ENCODE measurements at places on chromosomes 1 and 21.

- no peak for DNase-seq
These were observed 127.8 kb upstream of the ADAR start for GRCh38 chr1:154735804-154736168.

DNA sequence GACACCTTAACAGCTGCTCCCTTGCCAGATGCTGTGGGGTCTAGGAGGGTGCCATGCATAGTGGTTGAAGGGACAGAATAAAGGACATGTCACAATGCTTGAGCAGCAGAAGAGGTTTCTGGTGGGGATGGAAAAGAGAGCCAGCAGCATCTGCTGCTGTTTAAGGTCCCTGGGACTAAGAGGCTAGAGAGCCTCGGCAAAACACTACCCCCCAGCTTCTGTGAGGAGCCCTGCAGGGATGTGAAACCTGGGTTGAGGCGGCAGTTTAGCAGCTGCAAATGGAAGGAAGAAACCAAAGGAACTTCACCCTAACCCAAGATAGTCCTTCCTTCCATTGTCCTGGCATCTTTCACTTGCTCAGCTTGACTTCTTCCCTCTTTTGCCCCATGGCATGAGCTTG is 39.4 kb downstream of the PLXNA2 start:
- DNase-seq = no peak

DNA sequence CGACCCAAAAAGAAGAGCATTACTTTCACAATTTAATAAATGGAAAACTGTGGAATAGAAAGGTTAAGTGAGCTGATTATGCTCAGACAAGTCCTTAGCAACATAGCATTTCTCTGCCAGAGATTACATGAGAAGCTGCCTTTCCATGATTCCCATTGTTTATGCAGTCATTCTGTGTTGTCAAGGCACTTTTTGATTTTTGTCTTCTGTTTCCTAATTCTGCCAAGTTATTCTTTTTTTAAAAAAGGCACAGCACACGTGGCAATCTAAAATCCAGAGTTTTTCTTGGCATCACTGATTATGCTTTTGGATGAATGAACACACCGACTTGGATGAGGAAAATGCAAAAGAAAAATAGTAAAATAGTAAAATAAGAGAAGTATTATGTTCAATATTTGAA is 185.0 kb downstream of the RGS7 start:
- no peak for DNase-seq

- DNase-seq = no peak
These were observed 16.5 kb downstream of the PTCH2 start for GRCh38 chr1:44826375-44827196.

DNA sequence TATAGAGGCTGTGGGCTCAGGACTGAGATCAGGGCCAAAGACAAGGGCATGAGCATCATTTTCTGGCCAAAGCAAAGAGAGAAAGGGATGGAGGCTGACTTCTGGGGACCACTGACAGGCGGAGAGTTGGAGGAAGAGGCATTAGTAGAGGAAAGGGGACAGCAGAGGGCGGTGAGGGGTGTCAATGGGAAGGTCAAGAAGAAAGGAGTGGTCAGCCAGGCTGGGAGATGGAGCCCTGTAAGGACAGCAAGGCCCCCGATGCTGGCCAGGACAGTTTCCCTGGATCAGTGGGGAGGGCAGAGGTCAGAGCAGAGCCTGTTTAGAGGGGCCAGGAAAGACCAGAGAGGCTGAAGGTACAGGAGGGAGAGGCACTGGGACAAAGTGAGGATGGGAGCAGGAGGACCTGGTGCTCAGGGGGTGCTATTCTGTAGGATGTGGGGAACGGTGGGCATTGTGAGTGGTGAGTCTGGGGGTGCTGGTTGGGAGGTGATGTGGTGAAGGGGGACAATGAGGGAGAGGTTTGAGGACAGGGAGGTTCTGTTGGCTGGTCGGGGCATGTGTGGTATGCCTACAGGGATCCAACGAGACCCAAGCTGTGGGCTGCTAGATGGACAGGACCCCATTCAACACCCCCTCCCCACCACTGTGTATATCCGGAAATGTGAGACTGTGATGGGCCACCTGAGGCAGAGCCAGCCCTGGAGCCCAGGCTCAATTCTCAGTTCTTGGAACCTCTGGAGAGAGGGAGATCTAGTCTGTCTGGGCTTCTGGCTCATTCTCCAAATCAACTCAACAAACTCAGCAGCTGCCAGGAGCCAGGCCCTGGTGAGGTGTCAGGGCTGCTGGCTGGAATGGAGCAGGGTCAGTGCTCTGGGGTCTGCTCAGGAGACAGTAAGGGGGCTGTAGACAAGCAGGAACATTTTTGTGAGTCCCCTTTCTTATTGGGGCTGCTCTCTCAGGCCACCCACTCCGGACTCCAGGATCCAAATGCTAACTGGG is 1.4 kb upstream of the FAM151A start:
- no peak for DNase-seq

GRCh38 chr1:201214461-201214860 is 23.8 kb downstream of the IGFN1 start:
- DNase-seq = no peak

- no peak for DNase-seq
These were observed 483.5 kb downstream of the ADGRL2 start for GRCh38 chr1:82284213-82284612.

- peak; percentile 68 for DNase-seq
These were observed 64.0 kb downstream of the ITPKB start for GRCh38 chr1:226674892-226675714.

GRCh38 chr1:211487672-211488208 is 4.2 kb downstream of the RD3 start:
- DNase-seq = no peak

DNA sequence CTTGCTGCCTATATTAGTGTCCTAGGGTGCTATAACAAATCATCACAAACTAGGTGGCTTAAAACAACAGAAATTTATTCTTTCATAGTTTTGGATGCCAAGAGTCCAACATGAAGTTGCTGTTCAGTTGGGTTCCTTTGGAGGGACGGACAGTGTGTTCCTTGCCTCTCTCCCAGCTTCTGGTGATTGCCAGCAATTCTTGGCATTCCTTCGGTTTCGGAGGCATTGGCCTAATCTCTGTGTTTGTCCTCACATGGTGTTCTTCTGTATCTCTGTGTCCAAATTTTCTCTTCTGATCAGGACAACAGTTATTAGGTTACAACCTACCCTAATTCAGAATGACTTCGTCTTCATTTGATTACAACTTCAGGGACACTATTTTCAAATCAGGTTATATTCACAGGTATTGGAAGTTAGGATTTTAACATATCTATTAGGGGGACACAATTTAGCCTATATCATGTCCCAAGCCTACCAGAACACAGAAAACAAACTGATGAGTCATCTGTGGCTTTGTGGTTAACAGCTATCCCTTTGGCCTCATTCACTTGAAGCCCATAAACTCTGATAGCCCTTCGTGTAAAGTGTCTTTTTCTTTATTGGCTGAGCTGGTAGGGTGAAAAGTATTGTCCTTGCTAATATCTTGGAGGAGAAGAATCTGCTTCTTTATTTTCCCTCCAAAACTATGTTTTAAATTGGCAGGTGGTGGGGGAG is 83.2 kb upstream of the PAPPA2 start:
- no peak for DNase-seq

GRCh38 chr1:53011175-53011574 is 50.8 kb upstream of the PODN start:
- DNase-seq = no peak

GRCh38 chr1:151534662-151535278 is 5.3 kb upstream of the TUFT1 start:
- peak; percentile 37 for DNase-seq

GRCh38 chr1:152112101-152112884 is 3.0 kb downstream of the TCHH start:
- DNase-seq = no peak

- DNase-seq = no peak
These were observed 53.6 kb upstream of the RAP1A start for GRCh38 chr1:111565968-111566367.

DNA sequence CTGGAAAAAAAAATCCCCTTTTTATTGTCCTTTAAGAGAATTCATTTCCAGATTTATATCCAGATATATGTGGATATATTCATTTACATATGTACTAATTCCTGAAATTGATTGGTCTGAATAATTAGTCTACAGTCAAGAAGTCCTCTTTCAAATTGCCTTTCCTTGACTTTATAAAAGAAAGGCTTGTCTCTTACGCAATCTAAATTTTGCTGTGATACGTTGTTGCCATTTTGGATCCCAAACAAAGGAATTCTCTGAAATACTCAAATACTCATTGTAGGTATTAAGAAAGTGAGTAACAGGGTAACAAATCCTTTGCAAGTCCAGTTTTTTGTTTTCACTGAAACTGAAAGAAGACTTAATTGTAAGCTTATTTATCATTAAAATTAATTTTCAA is 136.9 kb upstream of the KIAA1614 start:
- DNase-seq = no peak

DNA sequence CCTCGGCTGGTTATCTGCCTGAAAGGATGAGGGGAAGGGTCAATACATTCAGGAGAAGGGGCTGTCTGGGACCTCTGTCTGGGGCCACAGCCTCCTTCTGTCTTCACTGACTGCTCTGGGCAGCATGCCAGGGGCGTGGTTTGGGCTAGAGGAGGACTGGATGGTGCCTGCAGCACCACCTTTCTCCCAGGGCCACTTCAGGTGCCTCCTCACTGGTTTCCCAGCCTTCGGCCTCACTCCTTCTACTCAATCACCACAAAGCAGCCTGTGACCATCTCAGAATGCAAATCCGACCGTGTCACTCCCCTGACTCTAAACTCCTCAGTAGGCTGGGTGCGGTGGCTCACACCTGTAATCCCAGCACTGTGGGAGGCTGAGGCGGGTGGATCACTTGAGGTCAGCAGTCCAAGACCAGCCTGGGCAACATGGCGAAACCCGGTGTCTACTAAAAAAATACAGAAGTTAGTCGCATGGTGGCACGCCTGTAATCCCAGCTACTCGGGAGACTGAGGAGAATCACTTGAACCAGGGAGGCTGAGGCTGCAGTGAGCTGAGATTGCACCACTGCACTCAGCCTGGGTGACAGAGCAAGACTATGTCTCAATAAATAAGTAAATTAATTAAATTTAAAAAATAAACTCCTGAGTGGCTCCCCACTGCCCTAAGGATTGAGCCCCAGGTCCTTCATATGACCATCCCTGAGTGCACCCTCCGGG is 50.1 kb upstream of the ECE1 start:
- no peak for DNase-seq

DNA sequence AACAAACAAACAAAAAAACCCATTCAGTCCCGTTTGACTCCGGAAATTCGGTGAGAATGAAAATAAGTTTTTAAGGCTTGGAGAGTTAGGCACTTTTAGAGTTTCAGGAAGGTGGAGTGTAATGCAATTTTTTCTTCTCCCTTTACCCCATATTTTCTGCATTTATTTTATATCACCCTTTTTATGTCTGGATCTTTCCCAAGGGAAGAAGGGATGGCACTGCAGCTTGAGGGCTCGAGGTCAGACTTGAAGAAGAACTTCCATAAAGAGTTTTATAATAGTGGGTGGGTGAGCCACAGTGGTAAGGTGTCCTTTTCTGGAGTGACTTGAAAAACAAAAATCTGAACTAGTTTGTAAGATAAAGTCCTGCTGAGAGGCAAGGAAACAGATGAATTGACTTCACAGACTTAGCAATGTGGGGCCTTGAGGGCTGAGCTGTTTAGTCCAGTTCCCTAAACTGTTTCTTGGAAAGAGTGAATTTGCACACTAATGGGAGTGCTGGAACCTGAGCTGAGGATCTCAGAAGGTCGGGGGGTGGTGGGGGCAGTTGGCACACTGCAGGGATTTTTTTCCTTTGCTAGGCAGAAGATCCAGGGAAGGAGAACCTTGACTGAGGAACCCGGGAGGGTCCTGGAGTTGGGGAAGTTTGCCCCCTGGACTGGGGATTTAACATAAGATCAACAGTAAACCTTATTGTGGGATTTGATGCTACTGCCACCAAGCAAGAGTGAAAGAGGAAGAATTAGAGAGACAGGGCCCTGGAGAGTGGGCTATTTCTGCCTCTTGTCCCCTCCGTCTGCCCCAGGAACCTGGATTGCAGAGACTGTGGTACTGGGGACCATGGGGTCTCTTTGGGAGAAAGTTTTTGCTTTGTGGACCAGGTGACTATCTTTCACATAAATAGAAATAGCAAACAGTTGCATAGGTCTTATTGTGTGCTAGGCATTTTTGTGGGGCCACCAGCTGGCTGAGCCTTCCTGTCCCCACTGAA is 1.8 kb upstream of the MEX3A start:
- DNase-seq = no peak

DNA sequence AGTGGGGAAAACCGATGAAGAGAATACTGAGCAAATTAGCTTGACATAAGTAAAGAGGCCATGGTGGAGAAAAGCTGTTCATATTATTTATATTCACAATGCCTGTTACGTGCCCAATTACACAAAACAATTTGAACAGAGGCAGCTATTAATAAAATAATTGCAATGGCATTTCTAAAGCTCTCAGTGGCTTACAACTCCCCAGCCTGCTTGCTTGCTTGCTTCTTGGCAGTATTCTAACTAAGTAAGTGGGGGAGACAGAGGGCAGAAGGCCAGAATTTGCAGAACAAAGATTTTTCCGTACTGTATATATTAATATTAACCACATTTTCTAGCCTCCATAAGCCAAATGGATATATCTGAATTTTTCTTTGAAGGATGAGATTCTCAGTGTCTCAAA is 12.9 kb downstream of the PTPN14 start:
- DNase-seq = no peak

DNA sequence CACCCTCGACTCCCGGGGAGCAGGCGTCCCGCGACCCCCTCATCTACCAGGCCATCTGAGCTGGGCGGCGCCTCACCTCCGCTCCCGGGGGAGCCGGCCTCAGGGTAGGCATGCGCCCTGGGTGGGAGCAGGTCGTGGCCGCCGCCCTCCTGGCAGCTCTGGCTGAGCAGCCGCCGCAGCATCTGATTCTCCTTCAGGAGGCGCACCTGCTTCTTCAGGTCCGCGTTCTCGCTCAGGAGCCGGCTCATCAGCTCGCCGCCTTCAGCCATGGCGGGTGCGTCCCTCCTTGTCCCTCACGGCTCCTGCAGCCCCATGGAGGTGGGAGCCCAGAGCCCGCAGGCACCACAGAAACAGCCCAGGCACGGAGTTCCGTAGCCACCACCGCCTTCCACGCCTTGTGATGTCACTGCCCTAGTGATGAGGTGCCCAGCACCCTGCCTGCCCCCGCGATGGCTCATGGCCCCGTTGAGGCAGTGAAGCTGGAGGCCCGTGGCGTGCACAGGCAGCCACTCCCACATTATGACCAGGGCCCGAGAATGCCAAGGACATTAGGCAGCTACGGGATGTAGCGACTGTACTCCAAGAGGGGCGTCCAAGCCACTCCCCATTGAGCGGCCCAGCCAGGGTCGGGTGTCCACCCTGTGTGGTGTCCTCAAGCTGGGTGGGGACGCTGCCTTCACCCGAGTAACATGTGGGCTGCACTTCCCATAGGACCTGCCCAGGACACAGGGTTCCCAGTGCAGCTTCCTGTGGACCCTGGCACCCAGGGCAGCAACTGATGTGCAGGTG is 1.5 kb downstream of the SPATC1L start:
- no peak for DNase-seq
